ENCODE measurements at places on chromosomes 16 and 17.

DNA sequence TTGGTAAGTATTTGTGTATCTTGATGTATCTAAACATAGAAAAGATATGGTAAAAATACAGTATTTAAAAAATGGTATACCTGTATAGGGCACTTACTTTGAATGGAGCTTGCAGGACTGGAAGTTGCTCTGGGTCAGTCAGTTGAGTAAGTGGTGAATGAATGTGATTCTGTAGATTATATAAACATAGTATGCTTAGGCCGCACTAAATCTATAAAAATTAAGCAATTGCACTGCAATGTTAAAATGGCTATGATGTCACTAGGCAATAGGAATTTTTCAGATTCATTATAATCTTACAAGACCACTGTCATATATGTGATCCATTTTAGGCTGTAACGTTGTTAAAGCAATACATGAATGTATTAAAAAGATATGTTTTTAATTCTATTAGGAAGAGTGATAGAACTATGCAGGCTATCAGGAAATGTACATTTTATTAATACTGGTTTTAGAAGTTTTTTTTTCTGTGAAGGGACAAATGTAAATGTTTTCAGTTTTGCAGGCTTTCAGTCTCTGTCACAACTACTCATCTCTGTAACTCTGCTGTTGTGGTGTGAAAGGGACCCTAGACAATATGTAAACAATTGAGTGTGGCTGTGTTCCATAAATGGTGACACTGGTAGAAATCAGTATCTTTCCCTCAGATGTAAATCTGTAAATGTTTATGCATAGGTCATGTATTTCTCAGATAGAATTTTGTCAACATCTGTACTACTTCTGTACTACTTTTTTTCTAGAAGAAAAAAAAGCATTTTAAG, 10.5 kb downstream of the CBFB start:
- DNase-seq = no peak

DNA sequence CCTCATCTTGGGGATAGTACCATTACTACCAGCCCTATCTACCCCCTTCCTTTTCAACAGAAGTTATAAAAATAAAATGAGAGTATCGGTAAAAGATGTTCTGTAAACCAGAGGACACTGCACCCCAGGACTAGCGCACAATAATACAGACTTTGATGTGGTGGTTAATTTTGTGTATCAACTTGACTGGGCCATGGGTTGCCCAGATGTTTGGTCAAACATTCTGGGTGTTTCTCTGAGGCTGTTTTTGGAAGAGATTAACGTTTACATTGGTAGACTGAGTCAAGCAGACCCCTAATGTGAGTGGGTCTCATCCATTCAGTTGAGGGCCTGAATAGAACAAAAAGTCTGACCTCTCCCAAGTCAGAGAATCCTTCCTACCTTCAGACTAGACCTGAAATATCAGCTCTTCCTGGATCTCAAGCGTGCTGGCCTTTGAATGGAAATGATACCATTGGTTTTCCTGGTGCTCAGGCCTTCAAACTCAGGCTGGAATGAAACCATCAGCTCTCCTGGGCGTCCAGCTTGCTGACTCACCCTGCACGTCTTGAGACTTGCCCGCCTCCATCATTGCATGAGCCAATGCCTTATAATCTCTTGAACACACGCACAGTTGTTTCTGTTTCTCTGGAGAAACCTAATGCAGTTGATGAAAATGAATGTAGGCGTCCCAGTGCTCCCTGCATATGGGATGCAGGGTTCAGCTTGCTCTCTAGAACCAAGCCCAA, 10.1 kb downstream of the MRM1 start:
- no peak for DNase-seq

- no peak for DNase-seq
Observed at GRCh38 chr17:44200478-44201155, 933 bp upstream of the ATXN7L3 start.

GRCh38 chr16:88743693-88744576, 37.6 kb downstream of the CTU2 start:
- DNase-seq = peak; percentile 71

DNA sequence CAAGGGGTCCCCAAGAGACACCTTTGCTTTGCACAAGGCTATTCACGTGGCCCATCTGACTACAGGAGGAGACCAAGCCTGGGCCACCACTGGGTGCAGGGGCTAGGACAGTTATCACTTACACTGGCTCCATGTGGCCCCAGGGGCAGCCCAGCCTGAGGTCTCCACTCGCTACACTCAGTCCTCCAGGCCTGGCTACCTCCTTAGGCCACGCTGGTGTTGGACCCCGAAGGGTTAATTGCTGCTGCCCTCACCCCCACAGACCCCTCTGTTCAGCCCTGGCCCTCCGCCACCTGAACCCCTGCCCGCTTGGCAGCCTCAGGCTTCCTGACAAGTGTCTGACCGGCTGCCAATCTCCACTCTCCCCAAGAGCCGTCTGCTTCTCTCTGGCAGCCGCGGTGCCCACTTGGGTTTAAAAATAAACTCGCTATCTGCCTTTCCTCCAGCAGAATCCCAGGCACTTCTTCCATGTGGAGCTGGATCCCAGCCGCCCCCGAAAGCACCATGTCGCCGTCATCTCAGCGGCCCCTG, 27.8 kb downstream of the ADAM11 start:
- DNase-seq = no peak

GRCh38 chr17:50649042-50649908, 14.6 kb downstream of the ABCC3 start:
- no peak for DNase-seq

DNA sequence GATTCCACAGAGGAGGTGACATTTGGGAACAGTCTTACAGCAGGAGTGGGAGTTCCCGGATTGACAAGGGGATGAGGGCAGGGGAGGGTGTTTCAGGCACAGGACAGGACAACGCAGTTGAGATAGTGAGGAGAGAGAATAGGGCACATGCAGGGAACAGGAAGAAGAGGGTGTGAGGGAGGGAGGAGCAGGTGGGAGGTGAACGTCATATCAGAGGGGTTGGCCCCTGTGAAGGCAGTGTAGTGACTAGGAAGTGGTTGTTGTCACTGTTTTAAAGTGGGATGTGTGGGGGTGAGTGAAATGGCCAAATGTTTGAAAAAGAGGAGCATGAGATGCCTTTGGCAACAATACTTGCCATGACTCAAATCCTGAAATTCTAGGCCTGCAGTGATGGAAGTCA, 12.2 kb downstream of the PRKCB start:
- DNase-seq = peak; percentile 21

DNA sequence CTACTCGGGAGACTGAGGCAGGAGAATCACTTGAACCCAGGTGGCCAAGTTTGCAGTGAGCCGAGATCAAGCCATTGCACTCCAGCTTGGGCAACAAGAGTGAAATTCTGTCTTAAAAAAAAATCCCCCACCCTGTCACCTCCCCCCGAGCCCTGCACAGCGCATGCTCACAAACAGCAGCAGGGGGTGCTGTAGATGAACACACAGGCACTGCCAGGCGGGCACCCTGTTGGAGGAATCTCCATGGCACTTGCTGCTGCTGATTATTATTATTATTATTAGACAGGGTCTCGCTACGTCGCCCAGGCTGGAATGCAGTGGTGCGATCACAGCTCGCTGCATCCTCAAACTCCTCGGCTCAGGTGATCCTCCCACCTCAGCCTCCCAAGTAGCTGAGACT, 24.6 kb downstream of the FZD2 start:
- DNase-seq = no peak

DNA sequence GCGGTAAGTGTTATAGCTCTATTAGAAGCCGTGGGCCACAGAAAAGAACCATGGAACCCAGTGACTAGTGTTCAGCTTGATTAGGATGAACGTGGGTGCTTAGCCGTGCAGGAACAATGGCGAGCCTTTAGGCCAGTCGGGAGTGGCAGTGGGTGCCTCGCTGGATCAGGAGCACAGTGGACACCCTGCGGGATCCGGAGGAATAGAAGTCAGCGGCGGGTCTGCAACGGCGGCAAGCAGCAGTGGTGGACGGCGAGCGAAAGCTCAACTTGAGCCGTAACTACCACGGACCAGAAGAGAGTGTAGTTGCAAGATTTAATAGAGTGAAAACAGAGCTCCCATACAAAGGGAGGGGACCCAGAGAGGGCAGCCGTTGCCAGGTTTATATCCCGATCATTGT, 37.3 kb upstream of the CDH15 start:
- DNase-seq = no peak

DNA sequence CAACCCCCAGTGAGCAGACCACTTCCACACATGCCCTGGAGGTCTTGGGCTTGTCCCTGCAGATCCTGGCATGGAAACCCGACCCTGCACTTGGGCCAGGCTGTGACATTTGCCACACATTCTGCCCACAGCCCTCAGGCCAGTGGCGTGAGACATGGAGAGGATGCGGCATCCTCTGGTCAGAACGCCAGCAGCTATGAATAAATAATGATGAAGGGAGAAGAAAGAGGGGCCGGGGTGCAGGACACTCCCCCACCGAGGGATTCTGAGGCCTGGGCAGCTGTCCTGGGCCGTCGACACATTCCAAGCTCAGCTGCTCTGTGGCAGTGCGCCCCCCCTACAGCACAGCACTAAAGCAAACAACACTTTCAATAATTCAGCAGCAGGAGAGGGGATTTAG, 148.8 kb downstream of the ENGASE start:
- DNase-seq = no peak

- DNase-seq = no peak
Observed at GRCh38 chr16:35689764-35690163, 2230.4 kb downstream of the TP53TG3F start.

DNA sequence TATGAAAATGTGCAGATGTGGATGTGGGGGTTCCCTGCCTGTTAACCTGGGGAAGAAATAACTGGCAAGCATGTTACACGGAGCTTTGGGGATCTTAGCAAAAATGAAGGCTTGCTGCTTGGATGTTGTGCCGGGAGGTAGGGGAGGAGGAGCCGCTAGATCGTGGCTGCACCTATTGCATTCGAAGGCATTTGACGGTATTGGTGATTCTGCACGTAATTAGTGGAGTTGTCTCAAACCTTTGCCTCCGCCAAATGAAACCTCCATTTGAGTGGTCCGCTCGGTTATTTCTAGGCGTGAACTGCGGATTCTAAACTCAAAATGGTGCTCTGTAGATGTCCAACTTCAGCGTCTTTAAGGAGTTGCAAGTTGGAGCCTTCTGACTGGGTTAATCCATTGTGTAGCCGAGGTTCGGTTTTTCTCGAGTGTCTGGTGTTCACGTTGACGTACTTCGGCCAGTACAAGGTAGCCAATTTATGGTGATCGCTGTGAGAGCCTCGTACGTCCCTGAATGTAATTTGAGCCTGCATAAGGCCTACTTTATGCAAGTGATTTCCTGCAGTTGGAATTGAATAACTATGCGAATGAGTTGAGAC, 1.5 kb downstream of the TNRC6C start:
- DNase-seq = peak; percentile 16

- no peak for DNase-seq
Observed at GRCh38 chr17:1779571-1780131, 17.8 kb downstream of the SERPINF1 start.

DNA sequence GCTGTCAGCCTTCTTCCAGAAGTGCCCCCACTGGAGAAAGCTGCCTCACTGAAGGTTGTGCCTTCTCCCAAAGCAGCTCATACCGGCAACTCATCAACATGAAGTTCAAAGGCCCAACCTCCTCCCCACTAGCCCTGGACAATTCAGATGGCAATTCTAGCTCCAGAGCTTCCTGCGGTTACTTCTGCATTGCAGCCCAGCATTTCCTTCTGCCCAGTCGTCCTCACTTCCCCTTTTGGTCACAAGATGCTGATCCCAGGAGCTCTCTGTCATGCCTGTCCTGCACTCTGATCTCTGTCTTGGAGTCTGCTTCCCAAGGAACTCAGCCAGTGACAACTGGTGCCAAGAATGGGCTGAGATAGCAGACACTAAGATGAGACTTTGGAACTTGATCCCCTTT, 178.2 kb upstream of the SOX9 start:
- no peak for DNase-seq

- DNase-seq = no peak
Observed at GRCh38 chr17:75407655-75408352, 2.3 kb upstream of the GRB2 start.

- DNase-seq = no peak
Observed at GRCh38 chr16:26252598-26252997, 560.8 kb downstream of the HS3ST4 start.

DNA sequence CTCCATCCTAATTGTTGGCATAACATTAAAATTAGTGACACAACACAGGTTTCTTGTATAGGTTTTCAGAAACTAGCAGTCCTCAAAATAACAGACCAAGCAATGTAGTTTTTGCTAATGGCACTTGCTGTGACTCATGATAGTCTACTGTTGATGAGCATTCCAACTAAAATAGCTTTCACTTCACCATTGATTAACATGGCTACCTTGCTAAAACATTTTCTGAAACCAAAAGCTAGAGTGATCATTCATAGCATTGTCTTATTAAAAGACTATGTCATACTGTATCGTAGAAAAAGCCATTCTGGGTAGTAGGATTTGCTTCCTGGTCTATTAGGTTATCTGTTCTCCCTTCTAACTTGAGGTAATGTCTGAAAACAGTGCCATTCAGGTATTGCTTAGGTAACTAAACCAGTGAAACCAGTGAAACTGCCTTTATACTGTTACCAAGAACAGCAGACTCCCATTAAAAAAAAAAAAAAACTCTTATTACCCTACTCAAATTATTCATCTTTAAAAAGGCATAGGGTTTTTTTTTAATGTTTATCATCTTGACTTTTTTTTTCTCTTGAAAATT, 2.5 kb upstream of the CLTC start:
- no peak for DNase-seq

- no peak for DNase-seq
Observed at GRCh38 chr17:14320734-14321475, 20.0 kb downstream of the HS3ST3B1 start.

GRCh38 chr17:70891306-70891705, 722.0 kb downstream of the KCNJ2 start:
- no peak for DNase-seq

DNA sequence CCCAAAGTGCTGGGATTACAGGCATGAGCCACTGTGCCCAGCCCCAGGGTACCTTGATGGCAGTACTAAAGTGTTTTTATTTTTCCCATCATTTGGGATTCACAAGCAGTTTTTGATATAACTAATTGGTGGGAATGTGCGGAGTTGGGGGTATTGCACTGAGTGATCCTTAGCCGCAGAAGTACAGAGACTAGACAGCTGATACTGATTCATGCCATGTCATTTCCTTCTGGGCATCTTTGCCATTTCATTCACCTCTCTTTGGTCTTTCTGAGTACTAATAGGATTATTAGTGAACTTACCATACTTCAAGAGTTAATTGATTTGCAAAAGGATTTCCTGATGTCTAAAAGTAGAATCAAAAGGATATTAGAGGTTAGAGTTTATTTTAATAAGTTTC, 9.7 kb downstream of the NMT1 start:
- DNase-seq = no peak

GRCh38 chr16:17134586-17134985, 336.2 kb downstream of the XYLT1 start:
- no peak for DNase-seq

- peak; percentile 9 for DNase-seq
Observed at GRCh38 chr17:4696437-4696805, 7.5 kb downstream of the PELP1 start.

GRCh38 chr17:13374203-13375143, 227.3 kb downstream of the HS3ST3A1 start:
- no peak for DNase-seq

GRCh38 chr16:86863609-86864008, 285.3 kb downstream of the FOXL1 start:
- no peak for DNase-seq

- no peak for DNase-seq
Observed at GRCh38 chr16:58551496-58551895, 36.2 kb downstream of the SETD6 start.

GRCh38 chr17:21300601-21301571, 16.4 kb downstream of the MAP2K3 start:
- no peak for DNase-seq

All from stimulated activated naive CD4-positive, alpha-beta T cell treated with Interleukin-2 at 50 U/mL for 16 hours (primary cell).